ENCODE measurements at places on chromosomes 4 and X.

DNA sequence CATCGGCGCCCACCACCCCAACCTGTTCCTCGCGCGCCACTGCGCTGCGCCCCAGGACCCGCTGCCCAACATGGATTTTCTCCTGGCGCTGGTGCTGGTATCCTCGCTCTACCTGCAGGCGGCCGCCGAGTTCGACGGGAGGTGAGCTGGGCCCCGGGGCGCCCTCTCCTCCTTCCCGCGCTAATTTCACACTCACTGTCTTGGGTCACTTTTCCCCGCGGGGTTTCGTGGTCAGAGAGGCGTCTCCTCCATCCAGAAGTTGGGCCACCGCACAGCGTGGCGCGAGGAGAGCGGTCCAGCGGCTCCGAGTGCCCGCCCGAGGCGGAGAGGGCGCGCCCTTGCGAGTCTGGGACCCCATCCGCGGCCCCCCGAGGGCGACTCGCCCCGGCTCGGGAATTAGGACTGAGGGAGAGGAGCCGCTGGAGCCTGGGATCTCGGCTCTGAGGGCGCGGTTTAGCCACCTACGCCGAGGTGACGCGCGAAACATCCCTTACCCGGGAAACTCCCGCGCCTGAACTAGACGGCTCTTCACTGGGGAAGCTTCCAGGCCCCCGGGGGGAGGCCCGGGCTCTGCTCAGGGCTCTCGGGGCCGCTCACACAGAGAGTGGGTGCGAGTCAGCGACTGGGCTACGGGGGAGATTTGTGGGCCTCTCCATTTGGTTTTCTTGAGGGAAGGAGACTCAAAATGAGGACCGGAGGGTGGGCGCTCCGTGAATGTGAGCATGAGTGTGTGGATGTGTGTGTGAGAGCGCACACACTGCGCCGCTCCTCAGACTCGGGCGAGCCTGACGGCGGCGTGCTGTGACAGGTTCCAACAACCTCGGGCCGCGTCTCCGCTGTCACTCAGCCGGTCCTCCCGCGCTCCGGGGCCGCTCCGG is 551 bp downstream of the NPNT start:
- no peak for DNase-seq

- DNase-seq = no peak
Observed at GRCh38 chrX:26789751-26790150, 573.8 kb downstream of the MAGEB5 start.

- no peak for DNase-seq
Observed at GRCh38 chrX:110120025-110120424, 117.1 kb downstream of the TMEM164 start.

GRCh38 chr4:186148336-186148975 is 42.9 kb upstream of the CYP4V2 start:
- DNase-seq = no peak

DNA sequence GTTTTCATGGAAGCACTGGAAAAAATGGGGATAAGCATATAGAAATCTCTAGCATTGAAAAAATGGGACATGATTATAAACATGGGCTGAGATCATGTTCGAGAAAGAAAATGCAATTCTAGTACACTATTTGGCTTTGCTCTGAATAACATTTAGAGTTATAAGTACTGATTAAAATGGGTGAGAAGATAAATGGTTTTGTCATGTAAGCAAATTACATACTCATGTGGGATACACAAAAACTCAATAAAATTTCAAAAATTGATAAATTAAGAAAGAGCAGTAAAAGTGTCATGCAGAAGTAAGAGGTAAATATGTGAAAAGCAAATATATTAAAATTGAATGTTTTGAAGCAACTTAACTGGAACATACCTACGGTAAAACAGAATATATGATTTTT is 99.6 kb downstream of the GRIA2 start:
- no peak for DNase-seq

GRCh38 chr4:186957952-186958555 is 234.4 kb upstream of the FAT1 start:
- DNase-seq = no peak

DNA sequence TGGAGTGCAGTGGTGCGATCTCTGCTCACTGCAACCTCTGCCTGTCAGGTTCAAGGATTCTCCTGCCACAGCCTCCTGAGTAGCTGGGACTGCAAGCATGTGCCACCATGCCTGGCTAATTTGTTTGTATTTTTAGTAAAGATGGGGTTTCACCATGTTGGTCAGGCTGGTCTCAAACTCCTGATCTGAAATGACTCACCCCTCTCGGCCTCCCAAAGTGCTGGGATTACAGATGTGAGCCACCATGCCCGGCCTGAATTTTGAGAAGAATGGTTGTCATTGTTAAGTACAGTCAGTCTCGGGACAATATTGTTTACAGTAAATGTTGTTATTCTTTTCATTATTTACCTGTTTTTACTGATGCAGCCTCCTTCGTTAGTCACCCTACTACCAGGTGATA is 1226.2 kb upstream of the TENM3 start:
- DNase-seq = no peak

DNA sequence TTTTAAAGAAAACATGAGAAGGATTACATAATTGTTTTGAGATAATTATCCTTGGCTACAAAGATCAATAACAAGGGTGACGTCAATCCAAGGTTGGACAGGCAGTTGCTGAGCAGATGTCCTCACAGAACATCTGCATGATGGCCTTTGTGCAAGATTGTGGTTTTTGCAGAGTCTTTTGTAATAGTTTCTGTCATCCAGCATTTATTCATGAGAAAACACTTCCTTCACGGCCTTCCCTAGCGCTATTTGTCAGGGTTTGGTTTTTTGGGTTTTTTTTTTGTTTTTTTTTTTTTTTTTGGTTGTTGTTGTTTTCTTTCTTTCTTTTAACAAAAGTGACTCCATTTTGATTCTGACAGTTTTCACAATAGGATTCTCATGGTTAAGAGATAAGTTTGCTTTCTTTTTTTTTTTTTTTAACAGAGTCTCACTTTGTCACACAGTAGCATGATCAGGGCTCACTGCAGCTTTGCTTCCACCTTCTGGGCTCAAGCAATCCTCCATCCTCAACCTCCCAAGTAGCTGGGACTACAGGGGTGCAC is 31.5 kb upstream of the ELF2 start:
- no peak for DNase-seq

- DNase-seq = no peak
Observed at GRCh38 chrX:39475372-39475771, 622.4 kb downstream of the BCOR start.

GRCh38 chrX:100647095-100647494 is 3.1 kb downstream of the SRPX2 start:
- no peak for DNase-seq

GRCh38 chr4:150006197-150006596 is 72.0 kb upstream of the DCLK2 start:
- no peak for DNase-seq

DNA sequence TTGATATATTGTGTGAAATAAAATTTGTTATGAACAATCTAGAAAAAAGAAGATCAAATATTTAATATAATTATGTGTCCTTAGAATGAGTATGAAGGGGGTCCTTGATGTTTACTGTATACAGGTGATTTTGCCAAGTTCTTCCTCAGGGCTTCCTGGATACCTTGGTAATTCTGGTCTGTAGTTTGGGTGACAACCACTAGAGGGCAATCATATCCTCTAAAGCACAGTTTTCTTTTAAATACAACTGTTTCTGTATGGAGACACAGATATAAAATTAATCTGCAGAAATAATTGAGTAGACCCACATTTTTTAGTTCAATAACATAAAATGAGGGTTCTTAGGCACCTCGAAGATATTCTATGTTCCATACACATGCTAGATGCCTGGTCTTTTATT is 157.7 kb downstream of the SPANXN1 start:
- DNase-seq = no peak

- DNase-seq = no peak
Observed at GRCh38 chr4:124030147-124030546, 633.6 kb downstream of the SPRY1 start.

DNA sequence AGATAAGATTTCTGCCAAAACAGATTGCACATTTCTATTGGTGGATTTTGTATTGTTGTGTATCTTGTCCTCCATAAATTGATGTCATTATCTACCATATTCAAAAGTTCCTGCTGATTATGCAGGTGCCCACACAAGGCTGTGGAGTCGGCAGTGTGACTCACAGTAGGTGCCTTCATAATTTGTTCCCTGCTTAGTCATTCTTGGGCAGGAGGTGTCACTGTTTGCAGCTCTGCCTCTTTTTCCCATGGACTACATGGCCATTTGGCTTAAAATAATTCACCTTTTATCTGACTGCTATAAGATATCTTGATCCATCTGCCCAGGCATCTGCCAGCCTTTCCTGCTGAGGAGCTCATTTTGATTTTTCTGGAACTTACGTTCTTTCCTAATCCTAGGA is 33.6 kb upstream of the ENPEP start:
- DNase-seq = no peak

DNA sequence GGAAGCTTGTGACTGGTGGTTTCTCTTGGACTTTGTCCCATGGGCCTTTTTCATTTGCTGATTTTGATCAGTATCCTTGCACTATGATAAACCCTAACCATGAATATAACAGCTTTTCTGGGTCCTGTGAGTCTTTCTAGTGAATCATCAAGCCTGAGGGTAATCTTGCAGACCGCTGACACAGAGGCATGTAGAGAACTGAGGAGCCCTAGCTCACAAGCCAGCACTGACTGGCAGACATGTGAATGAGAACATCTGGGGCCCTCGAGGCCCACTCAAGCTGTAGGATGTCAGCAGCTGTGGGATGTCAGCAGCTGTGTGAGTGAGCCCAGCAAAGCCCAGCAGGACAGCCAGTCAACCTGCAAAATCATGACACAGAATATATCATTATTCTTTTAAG is 36.7 kb downstream of the HMGB3 start:
- no peak for DNase-seq

DNA sequence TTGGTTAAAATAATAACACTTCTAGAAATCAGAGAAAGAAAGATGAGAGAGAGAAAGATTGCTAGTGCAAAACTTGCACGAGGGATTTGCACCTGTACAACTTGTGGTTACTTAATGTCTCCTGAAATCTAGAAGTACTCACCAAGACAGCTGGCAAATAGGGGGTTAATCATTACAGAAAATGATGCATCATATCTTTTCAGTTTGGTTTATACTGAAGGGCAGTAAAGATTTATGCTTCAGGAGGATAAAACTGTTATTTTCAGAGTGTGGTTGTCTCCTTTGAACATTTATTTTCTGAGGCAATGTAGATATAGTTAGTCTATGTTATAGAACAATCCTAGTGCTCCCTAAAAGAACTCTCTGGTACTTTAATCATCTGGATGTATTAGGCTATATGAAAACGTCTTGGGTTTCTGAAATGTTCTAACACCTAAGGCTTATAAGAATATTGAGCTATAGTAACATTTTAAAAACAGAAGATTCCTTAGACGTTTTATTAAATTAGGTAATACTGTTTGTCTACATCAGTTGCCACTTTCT is 13.3 kb downstream of the ATOH1 start:
- no peak for DNase-seq

- DNase-seq = no peak
Observed at GRCh38 chr4:56739066-56739777, 58.1 kb upstream of the HOPX start.

DNA sequence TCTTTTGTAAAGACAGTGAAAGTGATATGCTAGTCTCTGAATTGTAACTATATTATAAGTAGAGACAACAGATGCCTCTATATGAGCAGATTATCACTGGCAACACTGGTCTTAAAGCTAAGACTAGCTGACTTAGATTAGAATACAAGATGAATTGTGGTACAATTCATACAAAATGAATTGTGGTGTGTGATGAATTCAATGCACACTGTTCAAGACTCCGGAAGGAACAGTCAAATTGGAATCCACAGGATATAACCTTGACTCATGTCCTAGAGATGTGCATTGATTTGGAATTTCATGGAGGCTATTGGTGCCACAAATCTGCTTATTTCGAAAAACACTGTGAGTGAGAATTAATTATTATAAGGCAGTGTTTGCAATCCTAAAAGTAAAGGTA is 701.8 kb downstream of the PCDH7 start:
- no peak for DNase-seq

GRCh38 chrX:40262157-40263013 is 164.6 kb upstream of the BCOR start:
- DNase-seq = no peak

DNA sequence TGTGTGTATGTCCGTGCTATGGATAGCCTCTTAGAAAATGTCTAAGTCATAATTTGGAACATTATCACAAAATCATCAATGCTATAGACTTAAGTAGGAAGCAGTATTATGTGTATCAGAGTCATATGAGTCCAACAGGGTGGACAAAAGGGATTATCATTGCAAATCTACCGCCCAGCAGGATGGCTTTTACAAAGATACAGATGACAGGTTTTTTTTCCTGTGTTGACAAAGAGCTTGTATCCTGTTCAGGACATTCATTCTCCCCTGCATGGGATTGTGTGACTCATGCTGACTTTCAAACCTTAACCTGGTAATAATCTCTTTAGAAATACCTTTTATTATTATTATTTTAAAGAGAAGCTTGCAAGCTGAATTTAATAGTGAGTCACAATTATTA is 310.3 kb upstream of the GNPDA2 start:
- DNase-seq = no peak

GRCh38 chrX:30156880-30157560 is 58.3 kb upstream of the MAGEB2 start:
- DNase-seq = no peak

DNA sequence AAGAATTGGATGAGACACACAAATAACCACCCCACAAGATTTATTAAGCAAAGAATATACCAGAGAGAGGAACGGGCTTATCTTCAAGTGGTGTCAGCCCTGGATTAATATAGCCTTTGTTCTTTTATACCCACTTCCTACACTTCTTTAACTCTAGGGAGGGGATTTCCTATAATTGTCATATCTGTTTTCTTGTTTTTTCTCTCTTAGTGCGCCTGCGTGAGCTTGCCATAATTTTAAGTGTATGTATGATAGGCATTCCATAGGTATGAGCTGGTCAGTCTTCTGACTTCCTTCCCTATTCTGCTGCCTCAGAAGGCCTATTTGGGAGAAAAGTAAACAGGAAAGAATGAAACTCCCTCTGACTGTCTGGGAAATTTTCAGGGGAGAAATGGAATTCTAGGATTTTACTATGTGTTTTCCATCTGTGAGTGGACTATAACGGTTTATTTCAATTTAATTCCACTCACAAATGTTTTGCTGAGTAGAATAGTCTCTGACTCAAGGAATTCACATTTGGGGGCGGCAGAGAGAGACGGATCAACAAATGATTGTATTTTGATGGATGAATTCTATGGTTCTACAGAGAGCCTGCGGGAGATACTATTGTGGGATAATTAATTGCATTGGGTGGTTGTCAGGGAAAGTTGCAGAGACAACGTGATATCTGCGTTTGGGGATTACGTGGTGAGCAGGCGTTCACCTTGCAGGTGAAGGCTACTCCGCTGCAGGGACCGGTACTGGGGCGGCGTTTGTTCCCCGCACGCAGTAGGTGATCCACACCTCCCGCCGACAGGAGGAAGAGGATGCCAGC is 626 bp upstream of the CEP135 start:
- no peak for DNase-seq

- no peak for DNase-seq
Observed at GRCh38 chr4:130855533-130855932, 1759.6 kb downstream of the C4orf33 start.

GRCh38 chrX:115898382-115899001 is 272.1 kb upstream of the AGTR2 start:
- DNase-seq = peak; percentile 35

- no peak for DNase-seq
Observed at GRCh38 chrX:66876776-66877175, 237.9 kb upstream of the EDA2R start.

- DNase-seq = peak; percentile 2
Observed at GRCh38 chr4:19319607-19320006, 932.1 kb upstream of the SLIT2 start.
